ENCODE measurements at places on chromosomes 6 and 20. TPM values are rescaled to one million over a fixed set of nuclear protein-coding genes. Genes with fewer than 3 reads are reported as not detected.

The GNAS-AS1 gene
- total RNA-seq = 0.24 TPM

The BTN1A1 gene
- not detected for total RNA-seq

DNA sequence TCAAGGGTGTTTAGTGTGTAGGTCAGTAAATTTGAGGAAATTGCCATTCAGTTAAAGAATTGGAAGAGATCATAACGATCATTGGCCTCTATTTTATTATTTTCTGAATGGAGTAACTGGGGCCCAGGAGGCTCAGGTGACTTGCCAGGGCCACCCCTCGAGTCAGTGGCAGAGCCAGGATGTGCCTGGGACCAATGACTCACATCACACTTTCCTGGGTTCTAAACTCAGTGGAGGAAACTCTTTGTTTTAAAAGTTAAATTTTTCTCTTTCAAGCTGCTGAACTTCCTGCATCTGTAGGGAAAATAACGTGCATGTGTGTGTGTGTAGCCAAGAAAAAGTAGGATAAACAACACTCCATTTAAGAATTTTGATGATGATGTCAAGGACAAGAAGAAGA, 135.5 kb downstream of the MYLK4 start:
- DNase-seq = no peak

DNA sequence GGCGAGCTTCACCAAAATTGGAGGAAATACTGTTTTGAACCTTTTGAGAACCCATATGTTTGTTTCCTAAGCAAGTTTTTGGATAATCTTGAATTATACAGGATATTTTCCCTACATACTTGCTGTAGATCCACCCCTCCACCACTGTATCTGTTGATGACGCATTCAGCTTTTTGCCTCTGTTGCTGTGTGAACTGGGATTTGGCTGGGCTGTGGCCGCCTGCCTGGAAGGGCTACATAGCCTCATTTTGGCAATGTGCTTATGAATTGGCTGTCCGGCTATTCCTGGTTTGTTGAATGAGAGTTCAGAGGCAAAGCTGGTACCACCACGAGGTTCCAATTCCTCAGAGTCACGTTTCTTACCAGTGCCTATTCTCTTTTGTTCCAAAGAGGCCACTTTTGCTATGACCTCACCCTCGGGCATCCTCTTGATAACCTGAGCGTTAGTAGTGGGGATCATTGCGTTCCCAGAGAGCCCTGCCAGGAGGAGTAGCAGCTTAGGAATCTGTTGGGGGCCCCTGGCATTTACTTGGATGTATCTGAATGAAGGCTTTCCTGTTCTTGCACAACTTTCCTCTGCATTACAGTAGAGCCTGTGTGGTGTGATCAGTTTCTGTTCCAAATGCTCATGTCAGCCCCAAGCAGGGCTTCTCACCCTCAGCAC, 6.4 kb downstream of the FAM83D start:
- DNase-seq = no peak

Data from H7 (cell line).